ENCODE measurements at places on chromosomes 2 and 18.

DNA sequence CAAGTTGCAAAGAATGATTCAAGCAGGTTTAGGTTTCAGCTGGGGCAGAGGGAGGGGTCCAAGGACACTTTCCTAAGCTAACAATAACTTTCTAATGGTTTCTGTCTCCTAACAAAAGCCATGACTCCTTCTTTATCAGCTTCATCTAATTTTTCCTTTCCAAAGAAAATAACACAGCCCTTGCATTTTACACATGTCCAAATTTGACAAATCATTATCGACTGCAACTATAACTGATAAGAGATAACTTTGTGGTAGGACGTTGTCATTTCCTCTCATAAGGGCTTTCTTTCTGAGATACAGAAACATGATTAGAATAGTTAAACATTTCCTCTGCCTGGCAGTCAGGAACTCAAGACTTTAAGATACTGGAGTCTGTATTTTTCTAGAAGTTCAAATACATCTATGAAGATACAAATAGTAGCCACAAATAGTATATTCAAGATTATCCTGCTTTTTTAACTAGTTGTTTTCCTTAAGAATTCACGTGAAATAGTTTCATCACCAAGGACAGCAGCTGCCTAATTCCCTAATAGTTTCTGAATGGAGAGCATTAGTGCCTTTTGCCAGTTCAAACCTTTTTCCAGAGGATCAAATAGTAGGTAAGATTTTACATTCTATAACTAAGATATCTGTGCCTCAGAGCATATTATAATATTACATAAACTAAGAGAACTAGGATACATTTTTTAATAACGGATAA lies 263.2 kb downstream of the EXOC6B start:
- DNase-seq, result no peak

DNA sequence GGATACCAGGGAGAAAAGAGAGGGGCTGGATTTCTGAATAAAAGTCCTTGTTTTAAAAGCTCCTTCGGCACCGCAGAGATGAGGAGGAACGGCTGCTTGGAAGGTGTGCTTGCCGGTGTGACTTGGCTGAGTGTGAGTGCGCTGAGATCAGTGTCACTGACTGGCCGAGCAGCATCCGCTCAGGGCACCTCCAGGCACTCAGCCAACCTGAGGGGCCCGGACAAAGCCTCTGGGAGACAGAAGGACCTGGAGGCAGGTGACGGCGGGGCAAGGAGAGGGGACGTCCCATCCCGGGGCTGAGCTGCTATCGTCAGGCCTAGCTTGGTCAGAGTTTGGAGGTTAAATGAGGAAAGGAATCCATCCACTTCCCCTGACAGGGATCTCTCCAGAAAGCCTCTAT lies 16.8 kb upstream of the ALLC start:
- DNase-seq, result no peak

GRCh38 chr2:101120124-101120996 lies 30.8 kb downstream of the TBC1D8 start:
- no peak for DNase-seq

DNA sequence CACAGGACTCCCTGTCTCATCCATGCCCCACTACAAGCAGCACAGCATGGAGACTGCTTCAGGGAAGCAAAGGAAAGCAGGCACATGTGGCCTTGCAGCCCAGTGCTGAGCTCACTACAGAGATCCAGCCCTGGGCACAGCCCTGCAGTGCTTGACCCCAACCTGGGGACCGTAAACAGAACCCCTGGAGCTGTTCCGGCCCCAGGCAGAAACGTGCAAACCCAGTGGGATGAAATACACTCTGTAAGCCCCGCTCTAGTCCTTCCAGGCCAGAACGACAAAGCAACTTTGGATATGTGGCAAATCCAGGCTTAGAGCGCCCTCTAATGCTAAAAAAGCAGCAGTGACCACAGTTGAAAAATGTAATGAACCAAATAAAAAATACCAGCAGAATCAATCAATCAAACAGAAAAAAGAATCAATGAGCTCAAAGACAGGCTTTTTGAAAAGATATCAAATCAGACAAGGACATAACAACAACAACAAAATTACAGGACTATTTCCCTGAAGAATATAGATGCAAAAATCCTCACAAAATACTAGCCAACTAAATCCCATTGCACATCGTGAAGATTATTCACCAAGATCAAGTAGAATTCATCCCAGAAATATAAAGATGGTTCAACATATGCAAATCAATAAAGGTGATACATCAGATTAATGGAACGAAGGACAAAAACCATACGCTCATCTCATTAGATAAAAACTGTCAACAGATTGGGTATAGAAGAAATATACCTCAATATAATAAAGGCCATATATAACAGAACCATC lies 45.6 kb downstream of the ZNF519 start:
- DNase-seq, result no peak

DNA sequence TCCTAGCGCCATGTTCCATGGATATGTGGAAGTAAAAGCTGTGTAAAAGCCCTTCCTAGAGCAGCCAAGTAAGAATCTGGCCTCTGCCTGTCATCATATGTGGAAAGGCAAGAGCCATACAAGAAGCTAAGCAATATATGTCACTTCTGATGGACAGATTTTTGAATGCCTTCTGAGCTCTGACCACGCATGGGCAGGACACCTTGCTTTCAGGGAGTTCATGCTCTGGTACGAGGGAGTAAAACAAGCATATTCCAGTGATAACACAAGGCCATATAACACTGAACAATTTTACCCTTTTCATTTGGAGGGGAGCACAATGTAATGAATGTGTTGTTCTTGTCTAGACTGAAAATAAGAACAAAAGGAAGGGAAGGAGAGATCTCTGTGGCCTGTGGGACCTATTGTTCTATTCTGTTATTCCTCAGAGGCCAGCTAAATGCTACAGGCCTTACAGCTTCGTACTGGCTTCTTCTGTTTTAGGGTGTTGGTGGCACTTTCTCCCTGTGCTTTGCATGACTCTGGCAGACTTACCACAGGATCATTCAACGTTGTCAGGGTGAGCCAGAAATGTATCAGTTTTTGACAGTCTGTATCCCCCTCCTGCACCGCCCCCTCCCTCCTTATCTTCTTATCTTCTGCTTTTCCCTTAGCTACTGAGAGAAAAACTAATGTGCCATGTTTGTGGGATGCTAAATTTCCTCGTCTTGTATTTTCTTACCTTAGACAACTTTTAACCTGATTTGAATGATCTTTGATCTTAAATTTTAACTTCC lies 99.5 kb downstream of the MAP4K4 start:
- DNase-seq, result no peak

GRCh38 chr18:21452796-21453510 lies 147.6 kb downstream of the ESCO1 start:
- no peak for DNase-seq

- no peak for DNase-seq
Measured at GRCh38 chr2:12175323-12175722, 428.9 kb downstream of the LPIN1 start.

DNA sequence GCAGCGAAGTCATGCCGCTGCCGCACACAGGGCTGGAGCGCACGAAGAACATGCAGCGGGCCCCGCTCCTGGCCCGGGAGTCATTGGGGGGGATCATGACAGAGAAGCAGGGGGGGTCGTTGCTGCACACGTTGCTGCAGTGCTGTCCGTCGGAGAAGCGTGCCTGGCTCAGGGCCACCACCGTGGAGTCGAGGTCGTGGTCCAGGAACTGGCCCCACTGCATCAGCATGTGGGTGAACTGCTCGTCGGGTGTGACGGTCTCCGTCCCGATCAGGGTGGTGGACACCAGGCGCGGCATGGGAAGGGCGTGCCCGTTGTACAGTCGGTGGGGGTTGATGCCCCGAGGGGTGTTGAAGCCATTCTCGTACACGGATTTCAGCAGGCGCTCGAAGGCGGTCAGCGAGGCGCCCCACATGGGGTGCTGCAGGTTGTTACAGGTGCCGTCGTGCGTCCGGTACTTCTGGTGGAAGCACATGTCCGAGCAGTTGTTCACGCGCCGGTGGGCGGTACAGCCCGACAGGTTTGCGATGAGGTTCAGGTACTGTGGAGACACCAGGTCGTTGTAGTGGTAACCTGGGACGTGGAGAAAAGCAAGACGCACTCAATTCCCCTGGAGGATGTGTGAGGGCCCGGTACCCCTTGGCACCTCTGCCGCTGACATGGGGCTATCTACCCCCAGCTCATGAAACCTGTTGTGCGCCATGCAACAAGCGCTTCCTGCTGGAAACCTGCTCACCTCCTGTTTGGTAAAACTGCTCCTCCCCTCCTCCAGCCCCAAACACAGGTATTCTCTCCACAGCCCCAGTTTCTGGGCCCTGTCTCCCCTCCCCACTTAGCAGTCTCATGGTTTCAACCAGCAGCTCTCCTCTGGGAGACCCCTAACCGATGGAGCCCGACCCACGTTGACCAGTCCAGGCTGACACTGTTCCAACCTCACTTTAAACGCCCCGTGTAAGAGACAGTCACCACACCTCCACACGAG lies 94.9 kb downstream of the PXDN start:
- no peak for DNase-seq

DNA sequence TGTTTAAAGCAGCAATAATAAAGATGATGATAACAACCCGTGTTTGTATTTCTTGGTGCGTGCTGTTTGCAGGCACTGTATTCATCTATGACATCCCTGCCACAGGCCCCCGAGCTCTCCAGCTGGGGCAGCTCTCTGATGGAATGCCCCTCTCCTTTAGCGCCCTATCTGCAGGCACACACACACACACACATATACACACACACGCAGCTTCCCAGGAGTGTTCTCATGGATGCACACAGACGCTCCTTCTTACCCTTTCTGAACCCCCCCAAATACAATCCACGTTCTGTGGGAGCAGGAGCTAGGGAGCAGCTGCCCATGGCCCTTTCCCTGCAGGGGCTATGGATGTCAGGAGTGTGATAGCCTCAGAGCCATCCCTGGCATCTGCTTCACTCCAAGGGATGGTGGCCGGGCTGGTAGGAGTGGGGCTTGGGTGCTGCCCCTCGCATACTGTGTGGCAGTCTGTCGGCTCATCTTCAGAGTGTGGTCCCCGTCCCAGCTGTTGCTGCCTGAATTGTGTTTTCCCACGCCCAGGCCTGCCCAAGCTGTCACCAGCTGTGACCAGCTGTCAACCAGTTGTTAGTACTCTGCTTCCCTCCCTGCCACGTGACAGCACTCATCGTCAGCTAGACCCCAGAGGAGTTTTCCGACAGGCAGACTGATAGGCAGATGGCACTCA lies 50.8 kb upstream of the MYCN start:
- no peak for DNase-seq

- DNase-seq, result no peak
Measured at GRCh38 chr18:32893915-32894314, 121.1 kb upstream of the KLHL14 start.

GRCh38 chr2:64686283-64686956 lies 32.7 kb upstream of the SERTAD2 start:
- no peak for DNase-seq

- DNase-seq, result no peak
Measured at GRCh38 chr18:27062802-27063201, 122.3 kb downstream of the CHST9 start.

GRCh38 chr2:191051825-191052778 lies 38.1 kb upstream of the STAT1 start:
- no peak for DNase-seq

DNA sequence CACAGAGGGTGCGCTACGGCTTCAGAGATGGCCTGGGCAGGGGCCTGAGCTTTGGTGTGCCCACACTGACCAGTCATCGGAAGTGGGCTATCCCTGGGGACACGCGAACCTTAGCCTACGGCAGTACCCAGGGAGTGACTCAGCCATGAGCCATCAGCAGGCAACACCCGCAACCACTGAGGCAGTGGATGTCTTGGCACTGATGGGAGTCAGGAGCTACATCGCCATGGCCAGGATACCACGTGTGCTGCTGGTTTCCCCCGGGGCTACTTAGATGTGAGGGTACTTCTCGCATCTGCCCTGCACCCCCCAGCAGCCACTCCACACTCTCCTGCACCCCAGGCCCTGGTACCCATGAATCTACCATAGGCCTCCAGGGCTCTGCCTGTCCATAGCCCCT lies 12.8 kb upstream of the HPCAL1 start:
- DNase-seq, result no peak

GRCh38 chr2:46002947-46003346 lies 294.3 kb upstream of the EPAS1 start:
- no peak for DNase-seq

- DNase-seq, result no peak
Measured at GRCh38 chr2:130766037-130766436, 10.7 kb downstream of the AMER3 start.

- no peak for DNase-seq
Measured at GRCh38 chr2:211133766-211134165, 577.4 kb downstream of the CPS1 start.

GRCh38 chr18:62209046-62209445 lies 22.0 kb downstream of the RELCH start:
- DNase-seq, result no peak

GRCh38 chr2:80579756-80580155 lies 275.2 kb upstream of the LRRTM1 start:
- DNase-seq, result no peak

DNA sequence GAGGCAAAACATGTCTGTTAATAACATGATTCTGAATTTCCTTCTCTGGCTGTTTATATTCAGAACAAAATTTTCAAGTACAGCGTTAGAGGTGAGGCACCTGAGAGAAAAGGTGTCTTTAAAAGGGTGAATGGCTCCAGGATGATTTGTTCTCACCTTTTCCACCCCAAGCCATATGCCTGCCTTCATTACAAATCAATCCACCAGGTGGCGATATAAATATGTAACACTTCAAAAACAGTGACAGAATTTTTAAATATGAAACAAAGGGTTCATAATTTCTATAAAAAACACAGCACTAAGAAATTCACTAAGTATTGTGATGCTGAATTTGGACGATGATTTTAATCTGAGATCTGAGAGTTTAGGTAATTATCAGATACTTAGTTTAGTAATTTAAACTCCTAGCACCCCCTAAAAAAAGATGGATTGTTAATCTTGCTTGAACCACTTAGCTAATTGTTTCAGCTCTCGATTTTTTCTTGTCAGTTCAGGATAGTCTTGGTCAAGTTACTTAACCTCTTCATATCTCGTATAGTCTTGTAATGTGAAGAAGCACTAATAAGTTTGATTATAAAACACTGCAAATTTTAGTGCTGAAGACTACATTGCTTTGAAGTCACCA lies 528.8 kb downstream of the CPS1 start:
- peak; percentile 2 for DNase-seq

DNA sequence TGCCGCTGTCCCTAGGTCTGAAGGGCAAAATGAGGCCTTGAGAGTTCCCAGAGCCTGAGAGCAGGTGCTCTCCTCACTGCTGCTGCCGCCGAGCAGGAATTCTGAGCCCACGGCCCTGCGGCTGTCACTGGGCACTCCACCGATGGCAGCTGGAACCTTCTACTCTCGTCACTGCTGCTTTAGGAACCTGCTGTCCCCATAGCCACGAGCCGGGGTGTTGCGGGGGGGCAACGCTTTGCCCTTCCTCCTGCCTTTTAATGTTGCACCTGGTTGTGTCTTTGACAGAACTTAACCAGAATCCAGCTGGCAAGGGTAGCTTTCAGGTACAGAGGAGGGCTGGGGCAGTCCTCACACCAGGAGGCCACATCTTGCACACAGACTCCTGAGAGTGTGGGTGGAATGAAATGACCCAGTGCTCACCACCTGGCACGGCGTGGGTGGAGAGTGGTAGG lies 32.3 kb downstream of the NCK2 start:
- no peak for DNase-seq
